ENCODE measurements at places on chromosomes 5 and 9. TPM values are rescaled to one million over a fixed set of nuclear protein-coding genes. Genes with fewer than 3 reads are reported as not detected.

- DNase-seq = no peak
- no peak overlapping the region for H3K27ac ChIP-seq
- H3K4me3 ChIP-seq = no peak overlapping the region
- no peaks in the 10 kb centered on the region for H3K4me1 ChIP-seq
Measured at GRCh38 chr5:11164531-11165294, 403.7 kb upstream of the DAP start.

- H3K4me1 ChIP-seq = peaks cover 20% of the 10 kb centered on the region
- no peak for DNase-seq
- no peak overlapping the region for H3K4me3 ChIP-seq
- H3K36me3 ChIP-seq = no peaks in the 10 kb centered on the region
- peaks cover 1% of the 10 kb centered on the region for H3K27me3 ChIP-seq
Measured at GRCh38 chr5:133942614-133943474, 25.6 kb downstream of the C5orf15 start.

The LVRN gene
- total RNA-seq = not detected

The NEUROG1 gene
- total RNA-seq = not detected

DNA sequence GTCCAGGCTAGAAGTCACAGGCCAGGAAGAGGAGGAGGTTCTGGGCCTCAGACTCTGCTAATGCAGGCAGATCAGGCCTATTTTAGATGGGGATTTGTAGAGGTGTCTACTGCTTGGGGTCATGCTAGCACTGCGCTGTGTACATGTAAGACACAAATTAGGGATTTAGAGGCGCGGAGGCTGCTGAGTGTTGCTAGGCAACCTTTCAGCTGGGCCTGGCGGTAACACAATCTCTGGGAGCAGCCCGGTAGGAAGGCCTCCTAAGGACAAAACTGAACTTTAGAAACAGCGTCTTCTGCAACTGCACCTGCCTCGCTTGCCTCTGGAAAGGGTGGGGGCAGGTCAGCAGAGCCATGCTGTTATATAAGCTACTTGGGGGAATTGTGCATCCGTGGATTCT is 147.9 kb downstream of the MACROH2A1 start:
- no peak overlapping the region for H3K4me3 ChIP-seq
- H3K27me3 ChIP-seq = peaks cover 6% of the 10 kb centered on the region
- DNase-seq = no peak
- no peaks in the 10 kb centered on the region for H3K36me3 ChIP-seq

GRCh38 chr5:75640826-75641225 is 29.6 kb downstream of the ANKDD1B start:
- no peak for DNase-seq
- no peaks in the 10 kb centered on the region for H3K36me3 ChIP-seq
- H3K27me3 ChIP-seq = peaks cover 2% of the 10 kb centered on the region
- H3K27ac ChIP-seq = no peak overlapping the region
- no peak overlapping the region for H3K4me3 ChIP-seq

The KIAA0825 gene
- 0.47 TPM for total RNA-seq

- H3K36me3 ChIP-seq = peaks cover 74% of the 10 kb centered on the region
- H3K4me1 ChIP-seq = peaks cover 28% of the 10 kb centered on the region
- no peak for DNase-seq
- no peaks in the 10 kb centered on the region for H3K27me3 ChIP-seq
- H3K4me3 ChIP-seq = no peak overlapping the region
- H3K27ac ChIP-seq = peak overlapping the region; percentile 35
Measured at GRCh38 chr5:96794757-96795156, 13.0 kb downstream of the ERAP1 start.

The PTPN3 gene
- total RNA-seq = 6.6 TPM

The SNCB gene
- total RNA-seq = not detected

The FAM81B gene
- not detected for total RNA-seq

The ZNF462 gene
- 0.16 TPM for total RNA-seq

GRCh38 chr9:85108229-85108628 is 438.7 kb downstream of the NTRK2 start:
- H3K4me1 ChIP-seq = no peaks in the 10 kb centered on the region
- no peaks in the 10 kb centered on the region for H3K27me3 ChIP-seq
- H3K36me3 ChIP-seq = no peaks in the 10 kb centered on the region
- H3K27ac ChIP-seq = no peak overlapping the region
- DNase-seq = no peak

GRCh38 chr5:173290477-173291131 is 37.6 kb downstream of the STC2 start:
- H3K36me3 ChIP-seq = peaks cover 1% of the 10 kb centered on the region
- H3K4me3 ChIP-seq = no peak overlapping the region
- H3K27me3 ChIP-seq = peaks cover 41% of the 10 kb centered on the region

GRCh38 chr5:177431317-177432142 is 5.1 kb downstream of the GRK6 start:
- H3K4me3 ChIP-seq = peak overlapping the region; percentile 80
- H3K27ac ChIP-seq = peak overlapping the region; percentile 91
- H3K27me3 ChIP-seq = no peaks in the 10 kb centered on the region
- H3K4me1 ChIP-seq = peaks cover 61% of the 10 kb centered on the region
- peaks cover 48% of the 10 kb centered on the region for H3K36me3 ChIP-seq

- no peaks in the 10 kb centered on the region for H3K36me3 ChIP-seq
- DNase-seq = peak; percentile 16
- no peak overlapping the region for H3K4me3 ChIP-seq
- H3K27me3 ChIP-seq = peaks cover 11% of the 10 kb centered on the region
Measured at GRCh38 chr5:147822686-147823491, 8.6 kb downstream of the SPINK1 start.

The PLAC8L1 gene
- total RNA-seq = 0.37 TPM

GRCh38 chr5:122311961-122312590 is at the start of gene SNCAIP:
SNCAIP (plus strand) TSS chr5:122312237; CDS start chr5:122391135, 78,898 bp downstream.
- DNase-seq = no peak
- H3K4me1 ChIP-seq = no peaks in the 10 kb centered on the region
- H3K27me3 ChIP-seq = peaks cover 53% of the 10 kb centered on the region
- no peak within 1 kb of the TSS for H3K27ac ChIP-seq
- H3K4me3 ChIP-seq = peak within 1 kb of the TSS; percentile 33
- no peaks in the 10 kb centered on the region for H3K36me3 ChIP-seq

Measured in activated T-helper 1 cell treated with anti-CD3 and anti-CD28 coated beads, Interleukin-12 subunit alpha, Interleukin-12 subunit beta, Interleukin-2, Interleukin-4 antibody, amounts not matched to agents 30 ng/mL and 10 ng/mL and 1 ng/mL, durations not matched to agents 14 hours and 24 hours and 36 hours (primary cell).